ENCODE measurements at places on chromosomes 6 and 20. TPM values are rescaled to one million over a fixed set of nuclear protein-coding genes. Genes with fewer than 3 reads are reported as not detected.

GRM1 gene
- not detected for total RNA-seq

CDS2 gene
- total RNA-seq = 21.7 TPM

DOP1A gene
- total RNA-seq = 25.4 TPM

PROKR2 gene
- not detected for total RNA-seq

GABRR2 gene
- not detected for total RNA-seq

LY6G6C gene
- not detected for total RNA-seq

GHRH gene
- not detected for total RNA-seq

BPIFB2 gene
- not detected for total RNA-seq

ECHDC1 gene
- total RNA-seq = 31.3 TPM

RNF217 gene
- total RNA-seq = 20.5 TPM

NHLRC1 gene
- total RNA-seq = 2.3 TPM

RAET1L gene
- 2.3 TPM for total RNA-seq
